Activated CD4-positive, alpha-beta memory T cell treated with anti-CD3 and anti-CD28 coated beads, Interleukin-2, amount 10 ng/mL, durations not matched to agents 7 days and 5 days (primary cell): ENCODE measurements at places on chromosomes 5 and 9.

DNA sequence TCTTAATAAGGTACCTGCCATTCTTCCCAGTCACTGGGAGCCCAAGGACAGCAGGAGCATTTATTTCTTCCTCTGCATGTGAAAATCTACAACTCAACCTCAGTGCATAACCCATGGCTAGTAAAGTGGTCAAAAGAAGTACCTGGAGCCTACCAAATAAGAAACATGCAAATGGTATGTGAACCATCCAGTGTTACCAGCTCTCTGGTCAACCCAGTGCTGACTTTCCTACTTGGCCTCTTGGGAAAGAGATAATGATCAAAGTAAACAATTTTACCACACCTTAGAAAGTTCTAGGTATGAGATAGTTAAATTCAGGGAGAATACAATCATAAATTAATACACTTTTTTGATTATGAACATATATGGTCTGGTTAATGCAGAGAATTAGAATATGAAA is 325.6 kb downstream of the ENC1 start:
- DNase-seq, result no peak

GRCh38 chr5:144194144-144194543 is 23.5 kb downstream of the KCTD16 start:
- DNase-seq, result no peak

DNA sequence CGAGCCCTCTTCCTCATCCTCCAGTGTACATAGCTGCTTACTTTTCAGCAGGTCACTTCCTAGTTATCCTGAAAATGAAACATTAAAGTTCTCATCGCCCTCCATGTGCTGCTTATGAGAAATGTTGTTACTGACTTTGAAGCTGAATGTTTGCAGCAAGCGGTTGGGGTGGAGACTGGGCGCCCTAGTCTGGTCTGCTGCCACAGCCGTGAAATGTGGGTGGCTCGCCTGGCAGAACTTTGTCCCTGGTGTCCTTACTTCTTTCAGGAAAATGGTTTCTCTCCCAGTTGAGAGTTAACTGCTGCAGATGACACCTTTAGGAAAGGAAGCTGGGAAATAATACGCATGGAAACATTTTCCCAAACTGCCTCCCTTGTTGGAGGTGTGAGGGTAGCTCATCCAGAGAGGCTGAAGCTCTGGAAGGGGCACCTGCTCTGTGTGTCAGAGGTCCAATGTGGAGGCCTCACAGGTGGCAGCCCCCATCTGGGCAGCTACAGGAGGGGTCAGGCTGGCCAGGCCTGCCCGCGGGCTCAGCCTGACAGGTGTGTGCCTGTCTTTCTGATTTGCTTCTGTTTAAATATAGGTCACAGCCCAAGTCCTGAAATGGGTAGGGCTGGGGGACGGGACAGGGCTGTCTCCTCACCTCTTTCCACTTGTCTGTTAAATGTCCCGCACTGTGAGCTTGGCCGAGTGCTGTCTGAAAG is 24.0 kb downstream of the TRAF2 start:
- no peak for DNase-seq

DNA sequence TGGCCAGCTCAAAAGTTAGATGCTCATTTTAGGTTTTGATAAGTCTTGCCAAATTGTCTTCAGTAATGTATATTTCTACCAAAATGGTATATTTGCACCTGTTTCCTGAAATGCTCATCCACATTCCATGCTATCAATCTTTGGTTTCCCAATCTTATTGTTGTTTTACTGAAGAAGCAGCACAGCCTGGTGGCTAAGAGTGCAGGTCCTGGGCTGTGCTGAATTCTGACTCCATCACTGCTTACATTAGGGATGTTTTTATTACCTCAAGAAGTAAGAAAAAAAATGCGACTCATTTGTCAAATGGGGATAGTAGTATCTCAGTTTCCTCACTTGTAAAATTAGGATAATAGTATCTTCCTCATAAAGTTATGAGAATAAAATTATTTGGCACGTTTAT is 13.6 kb upstream of the S100Z start:
- no peak for DNase-seq

DNA sequence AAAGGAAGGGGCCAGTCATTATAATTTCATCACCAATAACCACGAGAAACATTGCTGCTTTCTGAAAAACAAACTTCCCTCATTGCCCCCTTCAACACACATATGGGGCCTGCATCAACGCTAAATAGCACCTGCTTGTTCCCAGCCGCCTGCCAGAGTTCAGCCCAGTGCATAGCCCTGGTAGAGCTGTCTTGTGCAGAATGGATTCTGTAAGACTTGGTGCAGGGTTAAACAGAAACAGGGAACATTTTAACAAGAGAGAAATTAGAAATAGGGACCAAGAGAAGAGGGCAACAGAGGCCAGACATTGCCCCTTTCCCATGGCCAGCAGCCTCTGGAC is 56.7 kb downstream of the UBE2QL1 start:
- no peak for DNase-seq
